Lung (tissue), 17 donors: ENCODE measurements at places on chromosomes 7 and 10.
A peak's percentile ranks its signal among the peaks of the same experiment; 100 is the strongest.

DNA sequence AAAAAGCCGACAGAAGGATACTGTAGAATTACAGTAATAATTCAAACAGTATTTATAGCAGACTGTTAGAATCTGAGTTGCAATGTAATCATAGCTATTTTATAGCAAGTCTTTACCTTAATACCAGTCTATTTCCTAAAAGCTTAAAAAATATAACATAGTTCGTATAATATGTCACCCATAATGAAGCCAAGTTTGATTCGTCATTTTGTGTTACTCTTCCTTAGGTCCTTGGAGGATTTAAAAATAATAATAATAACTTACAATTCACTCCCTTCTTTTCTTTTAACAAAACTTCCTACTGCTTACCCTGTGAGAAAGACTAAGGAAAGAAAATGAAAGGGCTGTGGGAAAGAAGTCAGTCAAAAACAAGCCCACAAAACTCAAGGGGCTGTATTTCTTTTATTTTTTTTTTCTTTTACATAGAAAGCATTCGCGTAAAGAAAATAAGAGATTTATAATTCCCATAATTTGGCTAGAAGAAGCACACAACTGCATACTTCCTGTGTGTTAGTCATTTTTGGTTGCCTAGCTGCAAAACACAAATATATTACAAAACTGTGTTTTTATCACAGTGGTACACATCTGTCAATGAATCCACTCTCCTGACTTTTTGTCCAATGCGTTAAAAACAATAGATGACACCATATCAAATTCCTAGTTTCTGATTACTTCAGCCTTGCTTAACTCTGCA lies 187.2 kb upstream of the CELF2 start:
- H3K27ac ChIP-seq: peak overlapping the region; percentile 53
- peaks cover 2% of the 10 kb centered on the region for H3K4me1 ChIP-seq
- DNase-seq: peak; percentile 92
- H3K27me3 ChIP-seq: no peaks in the 10 kb centered on the region

- DNase-seq: peak; percentile 95
- no peaks in the 10 kb centered on the region for H3K27me3 ChIP-seq
- no peak overlapping the region for H3K27ac ChIP-seq
- H3K36me3 ChIP-seq: peaks cover 4% of the 10 kb centered on the region
- H3K4me3 ChIP-seq: no peak overlapping the region
- H3K4me1 ChIP-seq: no peaks in the 10 kb centered on the region
Measured at GRCh38 chr10:95601116-95601719, 40.0 kb upstream of the SORBS1 start.

DNA sequence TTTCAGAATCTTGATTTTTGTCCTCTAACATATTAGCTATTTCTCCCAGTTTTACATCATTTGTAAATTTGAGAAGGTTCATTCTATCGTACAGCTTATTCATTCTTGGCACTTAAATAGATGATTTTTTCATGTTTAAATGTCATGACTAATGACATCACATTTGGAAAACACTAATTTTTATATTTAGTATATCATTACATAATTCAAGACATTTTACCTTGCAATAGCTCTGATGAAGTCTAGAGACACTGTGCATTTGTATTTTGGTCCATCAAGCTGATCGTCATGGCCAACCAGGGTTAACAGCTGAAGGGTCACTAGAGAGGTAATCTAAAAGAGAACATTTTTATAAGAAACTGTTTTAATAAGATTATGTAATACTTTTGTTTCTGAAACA lies 71.3 kb downstream of the ORC5 start:
- H3K36me3 ChIP-seq: peaks cover 21% of the 10 kb centered on the region
- no peak for DNase-seq
- no peaks in the 10 kb centered on the region for H3K4me1 ChIP-seq

- H3K27ac ChIP-seq: no peak overlapping the region
- no peaks in the 10 kb centered on the region for H3K27me3 ChIP-seq
- H3K4me1 ChIP-seq: no peaks in the 10 kb centered on the region
- DNase-seq: no peak
- H3K4me3 ChIP-seq: no peak overlapping the region
- H3K36me3 ChIP-seq: no peaks in the 10 kb centered on the region
Measured at GRCh38 chr10:132277311-132277741, 30.4 kb downstream of the STK32C start.

- no peaks in the 10 kb centered on the region for H3K27me3 ChIP-seq
- no peaks in the 10 kb centered on the region for H3K4me1 ChIP-seq
- H3K27ac ChIP-seq: no peak overlapping the region
- H3K36me3 ChIP-seq: no peaks in the 10 kb centered on the region
Measured at GRCh38 chr10:8158193-8159071, 103.9 kb downstream of the GATA3 start.

GRCh38 chr10:91433620-91434019 lies 23.5 kb downstream of the HECTD2 start:
- H3K27ac ChIP-seq: no peak overlapping the region
- no peaks in the 10 kb centered on the region for H3K27me3 ChIP-seq
- no peak overlapping the region for H3K4me3 ChIP-seq
- no peaks in the 10 kb centered on the region for H3K4me1 ChIP-seq
- H3K36me3 ChIP-seq: peaks cover 20% of the 10 kb centered on the region

DNA sequence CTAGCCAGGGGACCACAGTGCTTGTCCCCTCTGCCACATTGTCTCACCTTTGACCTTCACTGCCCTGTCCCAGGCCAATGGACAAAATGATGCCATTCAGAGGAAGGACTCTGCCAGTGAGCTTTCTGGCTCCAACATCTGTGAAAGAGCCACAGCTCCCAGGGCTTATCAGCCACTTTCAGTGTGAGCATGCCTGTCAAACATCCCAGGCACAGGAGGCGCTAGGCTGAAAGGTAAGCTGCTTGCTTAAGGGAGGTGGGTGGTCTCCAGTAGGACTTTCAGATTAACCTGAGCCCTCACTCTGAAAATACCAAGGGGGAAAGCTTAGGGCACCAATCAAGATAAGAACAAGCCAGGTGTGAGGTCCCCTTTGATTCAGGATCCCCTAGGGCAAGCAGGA lies 59.8 kb upstream of the GDF10 start:
- no peak overlapping the region for H3K27ac ChIP-seq
- H3K4me1 ChIP-seq: peaks cover 7% of the 10 kb centered on the region
- no peaks in the 10 kb centered on the region for H3K27me3 ChIP-seq
- no peaks in the 10 kb centered on the region for H3K36me3 ChIP-seq

DNA sequence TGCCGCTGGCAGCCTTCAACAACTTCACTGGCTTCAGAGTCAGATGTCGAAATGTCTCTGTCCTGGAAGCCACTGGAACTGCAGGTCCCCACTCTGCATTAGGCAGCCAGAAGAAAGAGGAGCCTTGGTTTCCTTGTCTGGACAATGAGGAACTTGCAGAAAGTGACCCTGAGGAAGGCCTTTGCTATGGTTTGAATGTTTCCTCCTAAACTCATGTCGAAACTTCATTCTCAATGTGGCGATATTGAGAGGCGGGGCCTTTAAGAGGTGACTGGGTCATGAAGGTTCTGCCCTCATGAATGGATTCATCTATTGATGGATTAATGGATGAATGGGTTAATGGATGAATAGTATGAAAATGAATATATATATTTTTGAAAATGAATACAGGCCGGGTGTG lies 61.6 kb upstream of the GPR26 start:
- no peaks in the 10 kb centered on the region for H3K36me3 ChIP-seq
- H3K27me3 ChIP-seq: peaks cover 7% of the 10 kb centered on the region
- H3K4me3 ChIP-seq: no peak overlapping the region
- no peaks in the 10 kb centered on the region for H3K4me1 ChIP-seq

DNA sequence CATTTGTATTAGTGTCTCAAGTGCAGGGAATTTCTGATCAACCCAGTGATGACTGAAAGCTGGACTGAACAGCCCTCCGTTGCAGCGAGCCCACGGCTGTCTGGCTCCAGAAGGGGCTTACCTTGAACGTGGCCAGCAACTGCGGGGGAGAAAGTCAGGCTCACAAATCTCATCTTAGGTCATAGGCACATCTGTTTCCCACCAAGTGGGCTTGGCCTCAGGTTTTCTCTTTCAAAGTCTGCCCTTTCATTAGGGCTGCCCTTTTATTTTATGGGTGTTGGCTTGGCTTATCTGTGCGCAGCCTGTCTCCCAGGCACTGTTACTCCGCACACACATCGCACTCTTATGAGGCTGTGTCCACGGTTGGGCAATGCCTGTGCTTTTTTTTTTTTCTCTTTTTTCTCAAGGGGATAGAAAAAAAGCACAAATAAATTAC lies 178.0 kb downstream of the JCAD start:
- H3K4me3 ChIP-seq: no peak overlapping the region
- H3K4me1 ChIP-seq: peaks cover 4% of the 10 kb centered on the region
- no peaks in the 10 kb centered on the region for H3K27me3 ChIP-seq

- H3K4me1 ChIP-seq: no peaks in the 10 kb centered on the region
- H3K27ac ChIP-seq: no peak overlapping the region
- H3K27me3 ChIP-seq: no peaks in the 10 kb centered on the region
- no peak for DNase-seq
- no peaks in the 10 kb centered on the region for H3K36me3 ChIP-seq
Measured at GRCh38 chr10:4174197-4174596, 389.2 kb upstream of the KLF6 start.

- no peaks in the 10 kb centered on the region for H3K36me3 ChIP-seq
- no peak for DNase-seq
- H3K27me3 ChIP-seq: no peaks in the 10 kb centered on the region
- H3K4me1 ChIP-seq: no peaks in the 10 kb centered on the region
- no peak overlapping the region for H3K27ac ChIP-seq
Measured at GRCh38 chr7:116195451-116195850, 14.9 kb upstream of the TES start.

- H3K4me3 ChIP-seq: peak overlapping the region; percentile 85
- peaks cover 23% of the 10 kb centered on the region for H3K36me3 ChIP-seq
- H3K27ac ChIP-seq: peak overlapping the region; percentile 88
- peaks cover 21% of the 10 kb centered on the region for H3K4me1 ChIP-seq
- DNase-seq: peak; percentile 32
- no peaks in the 10 kb centered on the region for H3K27me3 ChIP-seq
Measured at GRCh38 chr7:75879771-75880184, 944 bp downstream of the RHBDD2 start.

- no peak for DNase-seq
- H3K27ac ChIP-seq: no peak overlapping the region
- no peaks in the 10 kb centered on the region for H3K27me3 ChIP-seq
- H3K4me1 ChIP-seq: no peaks in the 10 kb centered on the region
Measured at GRCh38 chr10:115295213-115295805, 202.1 kb downstream of the ATRNL1 start.

GRCh38 chr7:137975221-137975620 lies 26.7 kb downstream of the CREB3L2 start:
- peak overlapping the region; percentile 49 for H3K27ac ChIP-seq
- no peak overlapping the region for H3K4me3 ChIP-seq
- peaks cover 14% of the 10 kb centered on the region for H3K4me1 ChIP-seq
- H3K27me3 ChIP-seq: no peaks in the 10 kb centered on the region
- no peak for DNase-seq
- no peaks in the 10 kb centered on the region for H3K36me3 ChIP-seq

- no peaks in the 10 kb centered on the region for H3K36me3 ChIP-seq
- no peak for DNase-seq
- H3K4me3 ChIP-seq: no peak overlapping the region
- H3K27me3 ChIP-seq: no peaks in the 10 kb centered on the region
- H3K27ac ChIP-seq: no peak overlapping the region
- H3K4me1 ChIP-seq: no peaks in the 10 kb centered on the region
Measured at GRCh38 chr10:15189133-15189885, 20.8 kb upstream of the NMT2 start.

- no peak overlapping the region for H3K4me3 ChIP-seq
- no peaks in the 10 kb centered on the region for H3K36me3 ChIP-seq
- no peak overlapping the region for H3K27ac ChIP-seq
- no peak for DNase-seq
- H3K4me1 ChIP-seq: no peaks in the 10 kb centered on the region
- peaks cover 3% of the 10 kb centered on the region for H3K27me3 ChIP-seq
Measured at GRCh38 chr10:17835688-17836087, 26.5 kb downstream of the MRC1 start.

DNA sequence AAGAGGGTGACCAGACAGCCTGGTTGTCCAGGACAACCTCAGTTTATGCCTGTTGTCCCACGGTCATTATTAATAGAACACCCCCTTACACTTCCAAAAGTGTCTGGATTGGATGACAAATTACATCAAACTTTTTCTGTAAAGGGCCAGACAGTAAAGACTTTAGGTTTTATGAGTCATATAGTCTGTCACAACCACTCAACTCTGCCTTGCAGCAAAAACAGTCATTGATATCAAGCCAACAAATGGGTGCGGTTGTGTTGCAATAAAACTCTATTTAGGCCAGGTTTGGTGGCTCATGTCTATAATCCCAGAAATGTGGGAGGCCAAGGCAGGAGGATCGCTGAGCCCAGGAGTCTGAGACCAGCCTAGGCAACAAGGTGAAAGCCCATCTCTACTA lies 66.7 kb upstream of the ATP6V0A4 start:
- peaks cover 14% of the 10 kb centered on the region for H3K36me3 ChIP-seq
- H3K27me3 ChIP-seq: no peaks in the 10 kb centered on the region
- DNase-seq: no peak
- no peaks in the 10 kb centered on the region for H3K4me1 ChIP-seq
- H3K4me3 ChIP-seq: no peak overlapping the region

DNA sequence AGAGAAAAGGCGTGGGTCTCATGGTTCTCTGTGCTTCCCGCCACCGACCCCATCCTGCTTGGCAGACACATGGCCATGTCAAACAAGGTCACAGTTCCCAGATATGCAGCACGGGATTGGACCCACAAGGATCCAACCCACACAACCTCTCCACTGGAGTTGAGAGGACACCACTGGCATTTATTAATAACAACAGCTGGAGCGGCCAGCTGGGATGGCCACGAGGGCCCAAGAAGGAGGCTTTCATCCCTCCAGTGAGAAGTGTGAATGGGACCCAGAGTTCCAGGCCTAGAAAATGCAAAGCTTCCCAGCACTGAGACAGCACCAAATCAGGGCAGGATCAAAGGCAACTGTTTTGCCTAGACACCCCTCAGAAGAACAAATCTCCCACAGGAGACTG lies 31.5 kb downstream of the FGFR2 start:
- H3K4me1 ChIP-seq: peaks cover 20% of the 10 kb centered on the region
- DNase-seq: no peak
- no peaks in the 10 kb centered on the region for H3K27me3 ChIP-seq
- H3K4me3 ChIP-seq: no peak overlapping the region
- no peak overlapping the region for H3K27ac ChIP-seq
- H3K36me3 ChIP-seq: no peaks in the 10 kb centered on the region

- H3K27ac ChIP-seq: no peak overlapping the region
- DNase-seq: no peak
- no peak overlapping the region for H3K4me3 ChIP-seq
- H3K4me1 ChIP-seq: no peaks in the 10 kb centered on the region
Measured at GRCh38 chr7:158029509-158029908, 558.1 kb downstream of the PTPRN2 start.

GRCh38 chr10:103590744-103591291 lies 97.3 kb downstream of the NEURL1 start:
- no peak for DNase-seq
- H3K4me1 ChIP-seq: peaks cover 4% of the 10 kb centered on the region
- H3K27me3 ChIP-seq: no peaks in the 10 kb centered on the region

GRCh38 chr10:19629567-19629966 lies 186.7 kb upstream of the PLXDC2 start:
- H3K4me3 ChIP-seq: no peak overlapping the region
- no peaks in the 10 kb centered on the region for H3K36me3 ChIP-seq
- peak; percentile 94 for DNase-seq
- H3K27ac ChIP-seq: no peak overlapping the region
- no peaks in the 10 kb centered on the region for H3K27me3 ChIP-seq
